Stimulated activated CD4-positive, alpha-beta T cell treated with anti-CD3 and anti-CD28 coated beads, Interleukin-4, amount 100 ng/mL, for 48 hours (primary cell): ENCODE measurements at places on chromosomes 1 and 21.
A peak's percentile ranks its signal among the peaks of the same experiment; 100 is the strongest.

DNA sequence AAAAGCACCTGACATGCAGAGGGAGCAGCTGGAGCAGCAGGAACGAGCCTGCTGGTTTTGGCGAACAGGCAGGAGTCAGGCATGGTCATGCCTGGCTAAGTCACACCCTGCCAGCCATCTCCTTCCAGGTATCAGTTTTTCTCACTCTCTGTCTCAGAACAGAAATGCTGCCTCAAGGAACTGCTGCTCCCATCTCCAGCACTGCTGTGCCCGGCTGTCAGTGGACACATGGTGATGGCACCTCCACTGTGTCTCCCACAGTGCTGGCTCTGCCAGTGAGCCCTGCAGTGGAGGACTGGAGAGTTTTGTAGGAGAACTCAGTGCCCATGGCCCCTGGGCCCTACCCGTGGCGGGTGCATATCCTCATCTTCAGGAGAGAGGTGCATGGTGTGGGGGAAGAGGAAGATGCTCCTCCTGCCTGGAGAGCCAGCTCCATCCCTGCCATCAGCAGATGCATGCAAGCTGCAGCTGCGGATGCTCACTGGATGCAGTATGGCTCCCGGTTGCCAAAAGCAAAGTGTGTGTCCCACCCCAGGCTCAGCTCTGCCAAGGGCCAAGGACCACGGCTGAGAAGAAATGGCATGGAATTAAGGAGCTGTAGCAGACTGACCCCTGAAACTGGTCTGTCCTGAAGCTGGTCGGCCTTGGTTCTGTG is 114.7 kb downstream of the GRIK3 start:
- DNase-seq: no peak

DNA sequence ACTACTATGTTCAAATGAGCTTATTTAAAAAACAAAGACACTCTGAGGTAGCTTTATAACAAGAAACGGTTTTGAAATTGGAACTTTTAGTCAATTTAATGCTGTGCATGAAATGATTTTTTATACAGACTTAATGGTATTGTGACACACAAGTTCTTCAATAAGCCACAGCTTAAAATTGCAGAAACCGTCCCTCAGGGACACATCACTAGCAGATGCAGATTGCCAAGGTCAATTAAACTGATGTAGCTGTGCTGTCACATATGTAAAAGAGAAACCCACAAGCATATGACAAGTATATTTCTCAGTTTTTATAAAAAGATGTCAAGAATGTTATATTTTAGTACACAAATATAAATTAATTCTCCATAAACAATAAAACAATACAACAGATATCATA is 366.9 kb downstream of the DPYD start:
- no peak for DNase-seq

DNA sequence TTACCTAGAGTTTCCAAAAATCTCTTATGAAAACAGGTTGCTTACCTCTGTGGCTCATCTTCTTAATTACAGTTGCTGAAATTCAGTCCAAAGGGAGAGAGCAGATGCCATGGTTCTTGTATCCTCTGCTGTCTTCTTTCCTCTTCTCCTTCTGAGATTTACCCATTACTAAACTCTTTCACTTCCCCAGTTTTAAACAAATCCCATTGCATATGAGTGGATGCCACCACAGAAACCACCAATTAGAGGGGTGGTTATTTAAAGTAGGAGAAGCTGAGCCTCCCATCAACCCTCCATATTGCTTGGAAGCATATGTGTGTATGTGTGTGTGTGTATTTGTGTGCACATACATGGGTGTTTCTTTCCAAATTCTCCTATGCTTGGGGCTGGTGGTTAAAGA is 128.5 kb upstream of the KCNK1 start:
- DNase-seq: no peak

- DNase-seq: no peak
These were observed 52.4 kb downstream of the TMEM53 start for GRCh38 chr1:44621841-44622286.

GRCh38 chr1:235644693-235645305 is 4.8 kb downstream of the GNG4 start:
- DNase-seq: no peak

DNA sequence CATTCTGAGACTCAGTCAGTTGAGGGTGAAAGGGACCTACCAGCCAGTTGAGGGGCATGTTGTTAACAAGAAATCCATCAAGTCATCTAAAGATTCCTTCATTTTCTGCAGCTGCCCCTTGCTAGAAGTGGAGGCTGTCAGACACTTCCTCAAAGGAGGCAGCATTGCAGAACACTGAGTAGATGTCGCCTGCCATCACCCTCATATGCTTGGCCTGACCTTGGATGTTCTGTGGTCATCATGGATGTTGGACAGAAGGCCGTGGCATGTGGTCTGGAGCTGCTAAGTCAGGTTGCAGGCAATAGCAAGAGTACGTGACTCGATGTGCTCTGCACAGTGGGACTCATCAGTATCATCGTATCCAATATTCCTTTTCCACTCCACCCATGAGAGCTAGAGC is 70.6 kb downstream of the GATAD2B start:
- DNase-seq: no peak

GRCh38 chr1:46717654-46718053 is 1.3 kb downstream of the EFCAB14 start:
- DNase-seq: no peak

GRCh38 chr1:166164995-166165660 is 1.7 kb downstream of the FAM78B start:
- no peak for DNase-seq

- no peak for DNase-seq
These were observed 92.6 kb downstream of the NID1 start for GRCh38 chr1:235972311-235972689.

DNA sequence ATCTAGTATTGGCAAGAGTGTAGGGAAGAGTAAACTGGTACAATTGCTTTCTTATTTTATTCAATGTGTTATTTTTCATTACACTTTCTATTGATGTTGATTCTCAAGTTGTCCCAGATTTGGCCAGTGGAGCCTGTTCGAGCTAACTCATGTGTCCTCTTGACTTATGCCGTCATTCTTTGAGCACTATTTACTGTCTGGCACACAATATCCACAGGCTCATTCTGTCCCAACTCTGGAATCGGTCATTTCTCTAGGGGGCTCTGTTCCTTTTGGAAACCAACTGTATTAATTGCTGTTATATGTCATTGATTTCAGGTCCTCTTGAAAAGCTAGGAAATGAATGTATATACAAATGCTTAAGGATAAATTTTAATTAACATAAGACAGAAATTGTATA is 22.4 kb upstream of the SFPQ start:
- DNase-seq: no peak

- peak; percentile 85 for DNase-seq
These were observed 79.2 kb upstream of the WDR26 start for GRCh38 chr1:224513787-224514209.

DNA sequence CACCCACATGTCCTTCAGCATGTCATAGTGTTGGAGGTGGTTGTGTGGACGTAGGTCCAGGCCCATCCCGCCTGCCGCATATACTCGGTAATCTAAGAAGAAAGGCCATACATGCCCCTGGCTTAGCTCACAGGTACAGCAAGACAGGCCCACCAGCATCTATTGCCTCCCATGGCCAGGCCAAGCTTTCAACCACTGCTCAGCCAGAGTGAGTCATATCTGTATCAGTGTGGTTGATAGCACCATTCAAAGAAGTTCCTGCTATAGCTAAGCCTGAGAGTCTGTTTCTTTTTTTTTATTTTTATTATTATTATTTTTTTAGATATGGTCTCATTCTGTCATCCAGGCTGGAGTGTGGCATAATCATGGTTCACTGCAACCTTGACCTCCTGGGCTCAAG is 17.0 kb downstream of the KLHDC8A start:
- no peak for DNase-seq

DNA sequence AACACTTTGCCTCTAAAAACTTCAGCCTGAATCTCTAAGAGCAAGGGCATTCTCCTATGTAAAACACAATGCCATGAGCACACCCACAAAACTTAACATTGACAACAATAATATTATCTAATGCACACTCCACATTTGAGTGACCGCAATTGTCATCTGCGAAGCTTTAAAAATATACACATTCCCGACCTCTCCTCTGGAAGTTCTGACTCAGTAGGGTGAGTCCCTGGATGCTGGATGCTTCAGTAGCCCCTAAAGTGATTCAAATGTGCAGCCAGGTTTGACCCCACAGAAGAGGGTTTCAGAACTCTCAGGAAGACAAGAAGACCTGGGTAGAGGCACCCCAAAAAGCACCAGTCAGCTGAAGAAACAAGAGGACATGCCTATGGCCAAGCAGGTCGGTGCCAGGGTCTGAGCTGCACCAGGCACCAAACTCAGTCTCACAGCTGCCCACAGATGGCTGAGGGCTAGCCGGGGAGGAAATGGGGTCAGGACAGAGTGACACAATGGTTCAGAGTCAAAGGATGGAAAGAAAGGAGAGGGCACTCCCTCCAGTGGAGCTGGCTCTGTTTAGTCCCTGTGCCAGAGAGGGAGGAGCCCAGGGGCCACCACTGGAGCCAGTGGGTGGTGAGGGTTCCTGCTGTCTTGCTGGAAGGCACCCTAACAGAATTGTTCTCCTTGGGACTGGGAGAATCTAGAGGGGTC is 17.4 kb downstream of the PIK3C2B start:
- DNase-seq: no peak

DNA sequence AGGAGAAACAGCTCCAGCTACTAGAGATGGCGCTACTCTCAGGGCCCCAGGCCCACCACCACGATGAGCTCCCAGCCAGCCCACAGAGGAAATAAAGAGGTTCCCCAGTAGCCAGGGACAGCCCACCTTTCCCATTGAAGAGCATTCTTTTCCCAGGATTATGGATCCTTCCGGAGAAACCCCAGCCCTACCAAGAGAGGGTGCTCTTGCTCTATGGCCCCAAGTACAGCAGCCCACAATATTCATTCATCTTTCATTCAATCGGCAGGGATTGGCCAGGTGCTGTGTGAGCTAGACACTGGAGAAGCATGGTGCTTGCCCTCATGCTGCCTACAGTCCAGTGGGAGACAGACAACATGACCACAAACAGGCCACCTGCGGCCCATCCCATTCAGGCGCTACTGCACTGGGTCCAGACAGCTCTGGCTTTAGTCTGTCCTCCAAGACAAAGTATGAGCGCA is 29.9 kb downstream of the PMVK start:
- no peak for DNase-seq

DNA sequence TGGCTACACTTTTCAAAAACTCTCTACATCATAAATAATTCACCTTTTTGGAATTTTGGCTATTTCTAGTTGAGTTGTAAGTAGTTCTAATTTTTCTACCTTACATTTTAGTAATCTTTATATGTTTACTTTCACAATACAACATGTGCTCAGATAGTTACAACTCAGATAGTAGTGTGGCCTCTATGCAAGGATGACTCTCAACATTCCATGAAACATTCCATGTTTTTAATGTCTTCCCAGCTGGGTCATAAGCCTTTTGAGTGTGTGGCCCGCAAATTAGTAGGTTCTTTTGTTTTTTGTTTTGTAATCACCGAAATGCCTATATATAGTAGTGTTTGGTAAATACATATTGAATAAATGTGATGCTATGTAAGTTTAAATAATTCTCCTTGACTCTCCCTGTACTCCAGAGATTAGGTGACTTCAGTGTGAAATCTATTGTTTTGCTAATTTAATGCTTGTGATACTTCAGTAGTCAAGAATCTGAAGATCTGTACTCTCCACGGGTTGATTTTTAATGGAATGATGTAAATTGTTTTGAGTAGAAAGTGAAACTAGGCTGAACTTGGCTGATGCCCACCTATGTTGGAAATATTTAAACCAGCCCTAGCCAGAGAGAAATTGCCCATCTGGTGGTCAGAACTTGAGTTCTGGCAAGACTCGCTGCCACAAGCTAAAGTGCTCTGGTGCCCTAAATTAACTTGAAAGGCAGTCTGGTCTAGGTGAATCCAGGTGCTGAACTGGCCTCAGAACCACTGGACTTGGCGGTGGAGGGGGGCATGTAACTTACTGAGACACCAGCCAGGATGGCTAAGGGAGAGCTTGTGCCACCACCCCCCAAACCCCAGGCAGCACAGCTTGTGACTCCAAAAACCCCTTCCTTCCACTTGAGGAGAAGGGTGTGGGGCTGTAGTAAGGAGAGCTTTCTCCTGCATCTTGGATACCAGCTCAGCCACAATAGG is 165.6 kb downstream of the USP25 start:
- DNase-seq: no peak

DNA sequence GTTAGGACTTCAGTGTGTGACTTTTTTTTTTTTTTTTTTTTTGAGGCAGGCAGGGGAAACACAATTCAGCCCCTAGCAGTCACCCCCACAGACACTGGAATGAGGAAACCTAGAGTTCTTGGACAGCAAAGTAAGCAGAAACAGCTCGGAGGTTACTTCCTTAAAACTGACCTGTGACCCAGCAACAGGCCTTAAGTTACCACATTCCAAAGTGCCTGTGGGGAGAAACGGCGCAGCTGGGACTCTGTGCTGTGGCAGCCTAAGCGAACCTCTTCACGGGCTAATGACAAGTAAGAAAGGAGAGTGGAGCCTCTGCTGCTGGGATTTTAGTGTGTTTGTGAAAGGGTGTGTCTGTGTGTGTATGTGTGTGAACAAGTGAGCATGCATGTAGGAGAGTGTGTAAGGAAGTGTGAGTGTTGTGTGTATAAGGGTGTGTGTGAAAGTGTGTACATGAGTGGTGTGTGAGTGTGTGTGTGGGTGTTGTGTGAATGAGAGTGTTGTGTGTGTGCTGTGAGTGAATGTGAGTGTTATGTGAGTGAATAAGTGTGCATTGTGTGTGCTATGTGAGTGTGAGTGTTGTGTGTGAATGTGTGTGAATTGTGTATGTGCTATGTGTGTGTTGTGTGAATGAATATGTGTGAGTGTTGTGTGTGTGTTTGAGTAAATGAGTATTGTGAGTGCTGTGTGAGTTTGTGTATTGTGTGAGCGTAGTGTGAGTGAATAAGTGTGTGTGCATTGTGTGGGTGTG is 180.8 kb downstream of the BRINP2 start:
- DNase-seq: no peak

- no peak for DNase-seq
These were observed 3.7 kb upstream of the MEGF6 start for GRCh38 chr1:3614755-3615742.
